Mononuclear cell (primary cell): ENCODE measurements at places on chromosomes 4 and X. TPM values are rescaled to one million over a fixed set of nuclear protein-coding genes. Genes with fewer than 3 reads are reported as not detected.

Gene PNMA6F
- not detected for total RNA-seq

Gene TLL1
- not detected for total RNA-seq

Gene MAML3
- 4.4 TPM for total RNA-seq

Gene IRS4
- total RNA-seq: not detected
